ENCODE measurements at places on chromosomes 16 and 17.

DNA sequence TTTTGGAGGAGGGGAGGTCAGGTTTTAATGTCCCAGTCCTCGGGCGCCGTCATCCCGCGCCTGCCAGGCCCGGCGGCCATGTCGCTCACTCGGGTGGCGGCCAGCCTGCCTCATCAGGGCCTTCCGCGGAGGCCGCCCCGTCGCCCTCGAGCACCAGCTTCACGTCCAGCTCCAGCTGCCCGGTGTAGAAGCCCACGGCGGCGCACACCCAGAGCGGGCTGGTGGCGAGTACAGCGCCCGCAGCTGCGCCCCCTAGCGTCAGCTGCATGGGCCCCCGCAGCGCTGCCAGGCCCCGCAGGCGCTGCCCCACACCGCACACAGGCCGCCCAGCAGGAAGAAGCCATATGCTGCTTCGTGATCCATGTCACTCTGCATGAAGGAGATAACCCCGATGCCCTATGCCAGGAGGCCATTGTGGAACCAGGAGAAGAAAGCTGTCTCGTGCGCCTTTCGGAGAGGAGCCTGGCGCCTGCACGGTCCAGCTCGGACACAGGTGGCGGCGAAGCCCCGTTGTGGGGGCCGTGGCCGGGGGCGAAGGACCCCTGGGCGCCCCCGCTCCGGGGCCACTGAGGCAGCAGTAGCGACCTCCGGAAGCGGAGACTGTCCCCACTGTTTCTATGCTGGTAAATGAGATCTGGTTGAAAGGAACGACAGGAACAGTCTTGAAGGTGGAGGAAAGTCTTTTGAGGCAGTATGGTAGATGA lies 9.6 kb downstream of the AP2B1 start:
- no peak for DNase-seq

DNA sequence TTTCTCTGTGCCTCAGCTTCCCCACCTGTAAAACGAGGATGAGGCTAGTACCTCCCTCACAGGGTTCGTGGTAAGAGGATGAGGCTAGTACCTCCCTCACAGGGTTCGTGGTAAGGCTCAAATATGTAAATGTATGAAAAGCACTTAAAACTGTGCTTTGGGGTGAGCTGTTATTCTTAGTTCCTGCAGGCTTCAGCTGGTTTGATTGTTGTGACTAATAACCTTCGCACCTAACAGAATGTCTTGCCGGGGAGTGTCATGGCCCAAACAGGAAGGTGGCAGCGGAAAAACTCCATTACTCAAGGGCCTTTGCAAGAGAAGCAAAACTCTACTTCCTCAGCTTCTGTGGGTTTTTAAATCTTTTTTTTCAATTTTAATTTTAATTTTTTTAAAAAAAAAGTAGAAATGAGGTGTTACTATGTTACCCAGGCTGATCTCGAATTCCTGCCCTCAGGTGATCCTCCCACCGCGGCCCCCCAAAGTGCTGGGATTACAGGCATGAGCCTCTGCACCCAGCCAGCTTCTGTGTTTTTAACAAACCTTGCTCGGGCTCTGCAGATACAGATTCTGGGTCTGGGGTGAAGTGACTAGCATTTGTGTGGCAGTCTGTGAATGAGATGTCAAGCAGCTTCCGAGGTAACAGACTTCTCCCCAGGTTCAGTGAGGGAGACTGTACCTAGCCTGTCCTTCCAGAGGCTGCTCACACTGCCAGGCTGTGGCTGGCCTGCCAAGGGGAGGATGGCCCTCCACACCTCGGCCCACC lies 103.0 kb downstream of the RAB11FIP4 start:
- DNase-seq, result no peak

GRCh38 chr17:1491443-1492248 lies 840 bp downstream of the MYO1C start:
- DNase-seq, result peak; percentile 38

DNA sequence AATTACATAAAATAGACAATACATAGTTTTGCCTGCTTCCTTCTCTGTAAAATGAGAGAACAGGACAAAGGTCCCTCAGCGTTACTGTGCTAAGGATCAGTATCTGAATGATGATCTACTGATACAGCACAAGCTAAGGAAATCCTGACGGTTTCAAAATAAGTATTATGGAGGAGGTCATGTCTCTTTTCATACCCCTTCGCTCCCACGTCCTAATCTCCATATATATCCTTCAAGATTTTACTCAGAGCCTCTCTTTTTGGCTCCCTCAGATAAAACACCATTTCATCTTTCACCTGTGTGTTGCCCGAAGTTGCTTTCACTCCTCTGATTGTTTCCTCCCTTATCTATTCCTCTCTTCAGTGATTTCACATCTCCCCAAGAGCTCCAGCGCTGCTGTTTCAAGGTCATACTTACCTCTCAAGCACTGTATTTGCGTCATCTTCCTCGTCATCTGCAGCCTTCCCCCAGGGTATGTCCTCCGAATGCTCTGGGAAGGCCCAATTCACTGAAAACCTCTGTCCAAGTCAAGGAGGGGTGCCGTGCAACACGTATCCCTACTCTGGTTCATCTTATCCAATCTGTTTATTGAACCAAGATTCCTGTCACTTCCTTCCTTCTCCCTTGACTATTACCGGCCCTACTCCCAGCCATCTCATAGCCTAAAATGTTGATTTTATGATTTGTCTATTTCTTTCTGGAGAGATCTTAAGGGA lies 1.2 kb upstream of the BLTP2 start:
- DNase-seq, result no peak

DNA sequence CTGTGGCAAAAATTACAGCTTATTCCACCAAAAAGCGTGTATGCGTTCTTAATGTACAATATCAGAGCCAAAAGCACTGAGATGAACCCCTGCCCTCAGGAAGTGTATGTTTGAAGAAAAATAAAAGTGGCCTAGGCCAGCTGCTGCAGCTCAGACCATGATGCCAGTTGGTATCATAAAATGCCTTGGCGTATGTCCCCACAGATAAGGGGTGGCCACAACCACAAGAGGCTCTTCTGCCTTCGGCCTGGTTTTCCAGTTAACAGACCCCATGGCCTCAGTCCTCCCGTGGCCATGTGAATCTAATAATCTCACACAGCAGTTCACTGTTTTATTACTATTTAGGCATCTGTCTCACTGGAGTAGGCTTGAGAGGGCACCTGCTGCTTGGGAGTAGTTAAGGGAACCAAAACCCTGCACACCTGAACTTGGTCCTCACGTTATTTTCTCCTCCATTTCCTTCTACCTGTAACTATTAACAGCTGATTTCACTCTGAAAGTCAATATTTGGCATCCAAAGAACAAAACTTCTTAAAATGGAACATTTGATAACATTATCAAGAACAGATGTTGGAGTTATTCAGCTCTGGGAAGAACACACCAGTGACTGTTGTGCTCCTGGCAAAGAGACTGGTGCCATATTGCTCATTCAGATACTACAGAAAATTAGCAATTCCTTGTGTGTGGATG lies 34.8 kb upstream of the ERN1 start:
- DNase-seq, result no peak

GRCh38 chr17:5437721-5438317 lies 1.1 kb downstream of the C1QBP start:
- no peak for DNase-seq

DNA sequence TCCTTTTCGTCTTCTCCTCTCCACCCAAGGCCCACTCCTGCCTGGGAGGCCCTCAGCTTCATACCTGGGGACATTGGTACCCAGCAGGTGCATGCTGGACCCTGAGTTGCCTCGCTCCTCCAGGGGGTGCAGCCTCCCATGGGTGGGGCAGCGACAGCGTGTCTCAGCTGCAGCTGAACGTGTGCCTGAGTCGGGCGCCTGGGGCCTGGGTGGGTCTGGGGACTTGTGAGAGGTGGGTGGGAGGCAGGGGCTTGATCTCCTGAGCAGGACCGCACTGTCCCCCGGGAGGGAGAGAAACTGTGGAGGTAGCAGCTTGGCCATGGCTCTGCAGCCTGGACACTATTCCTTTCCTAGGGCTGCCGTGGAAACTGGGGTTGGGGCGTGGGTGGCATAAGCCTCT lies 24.8 kb upstream of the ENGASE start:
- no peak for DNase-seq

DNA sequence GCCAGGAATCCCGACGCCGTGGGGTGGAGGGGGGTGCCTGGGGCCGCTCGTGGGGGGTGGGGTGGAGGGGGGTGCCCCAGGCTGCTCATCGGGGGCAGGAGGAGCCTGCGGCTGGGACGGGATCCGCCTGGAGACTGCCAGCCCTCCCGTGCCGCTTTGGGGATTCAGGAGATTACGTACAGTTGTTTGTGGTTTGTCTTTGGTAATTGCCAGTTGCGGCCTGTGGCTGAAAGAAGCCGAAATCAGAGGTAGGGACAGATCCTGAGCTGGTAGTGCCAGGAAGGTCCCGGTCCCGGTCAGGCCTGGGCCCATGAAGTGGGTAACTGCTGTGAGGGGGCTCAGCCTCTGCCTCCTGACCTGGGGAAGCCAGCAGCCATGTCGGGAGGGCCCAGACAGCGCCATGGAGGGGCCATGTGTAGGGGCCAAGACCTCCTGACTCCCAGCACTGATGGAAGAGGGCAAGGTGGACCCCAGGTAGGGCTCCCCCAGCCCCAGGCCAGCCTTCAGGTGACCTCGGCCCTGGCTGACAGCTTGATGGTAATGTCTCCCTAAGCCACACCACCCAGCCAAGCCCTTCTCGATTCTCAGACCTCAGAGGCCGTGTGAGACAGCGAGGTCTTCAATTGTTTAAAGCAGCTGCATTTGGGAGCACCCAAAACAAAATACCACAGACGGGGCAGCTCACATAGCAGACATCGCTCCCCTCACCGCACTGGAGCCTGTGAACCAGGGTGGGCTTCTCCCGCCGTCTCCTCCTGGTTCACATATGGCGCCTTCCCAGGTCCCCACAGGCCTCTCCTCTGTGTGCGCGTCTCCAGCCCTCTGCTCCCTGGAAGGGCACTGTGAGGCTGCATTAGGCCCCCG lies 34.9 kb upstream of the SSTR5 start:
- peak; percentile 50 for DNase-seq

DNA sequence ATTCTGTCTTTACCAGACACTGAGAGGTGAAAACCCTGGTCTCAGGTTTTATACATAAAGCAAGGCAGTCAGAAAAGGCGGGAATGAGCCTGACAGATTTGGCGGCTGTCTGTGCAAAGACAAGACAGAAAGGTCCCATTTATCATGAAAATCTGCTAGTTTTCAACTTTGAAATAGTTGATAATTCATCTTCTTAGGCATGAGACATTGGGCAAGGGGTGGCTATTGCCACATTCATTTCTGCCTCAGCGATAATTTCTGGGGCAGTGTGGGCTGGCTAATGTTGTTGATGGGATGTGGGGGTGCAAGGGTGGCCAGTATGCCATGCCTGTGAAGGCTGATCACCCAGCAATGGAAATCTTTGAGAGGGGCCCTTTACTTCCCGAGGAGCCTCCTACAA lies 173.8 kb upstream of the RPH3AL start:
- no peak for DNase-seq

DNA sequence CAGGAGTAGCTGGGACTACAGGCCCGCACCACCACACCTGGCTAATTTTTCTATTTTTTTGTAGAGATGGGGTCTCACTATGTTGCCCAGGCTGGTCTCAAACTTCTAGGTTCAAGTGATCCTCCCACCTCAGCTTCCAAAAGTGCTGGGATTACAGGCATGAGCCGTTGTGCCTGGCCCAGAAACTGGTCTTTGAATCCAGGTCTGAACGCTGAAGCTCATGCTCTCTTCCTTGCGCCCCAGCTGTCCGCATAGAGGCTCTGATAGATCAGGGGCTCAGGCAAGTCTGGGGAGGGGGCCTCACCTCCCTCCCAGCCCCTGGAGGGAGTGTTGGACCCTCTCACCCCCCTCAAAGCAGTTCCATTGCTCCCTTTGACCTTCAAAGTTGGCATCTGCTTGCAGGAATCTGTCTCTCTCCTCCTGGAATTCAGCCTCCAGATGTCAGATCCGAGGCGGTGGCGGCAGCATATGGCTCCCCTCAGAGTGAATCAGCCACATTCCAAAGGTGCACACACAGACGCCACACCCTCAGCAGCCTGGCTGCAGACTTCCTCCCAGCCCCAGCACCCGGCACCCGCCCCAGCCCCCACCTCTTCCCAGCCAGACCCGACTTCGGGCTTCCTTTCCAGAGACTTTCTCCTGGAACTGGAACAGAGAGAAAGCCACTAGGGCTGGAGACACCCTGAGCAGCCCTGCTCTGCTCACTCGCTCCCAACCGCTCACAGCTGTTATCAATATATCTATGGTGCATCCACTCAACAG lies 16.9 kb upstream of the GLIS2 start:
- DNase-seq, result peak; percentile 89

GRCh38 chr16:31385680-31386079 lies 7.5 kb upstream of the ITGAD start:
- DNase-seq, result peak; percentile 74

- DNase-seq, result no peak
Measured at GRCh38 chr16:11726008-11726407, 16.6 kb downstream of the TXNDC11 start.

DNA sequence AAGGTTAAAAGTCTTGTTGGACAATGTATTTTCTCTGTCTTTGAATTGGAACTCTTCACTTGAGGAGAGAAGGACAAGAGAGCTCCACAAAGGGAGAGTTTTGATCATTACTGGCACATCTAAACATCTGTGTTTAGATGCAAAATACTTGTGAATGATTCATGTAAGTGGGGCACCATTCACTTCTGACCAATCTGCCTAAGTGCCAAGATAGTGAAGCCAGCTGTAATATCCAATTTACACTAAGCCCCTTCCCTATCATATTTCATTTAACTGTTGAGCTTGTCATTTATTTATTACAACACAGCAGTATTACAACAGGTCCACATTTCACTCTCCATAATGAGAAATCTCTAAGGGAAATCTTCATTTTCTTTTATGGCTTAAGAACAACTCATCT lies 832.3 kb upstream of the GOT2 start:
- no peak for DNase-seq

GRCh38 chr16:1706386-1707192 lies 594 bp downstream of the MAPK8IP3 start:
- DNase-seq, result peak; percentile 30

- no peak for DNase-seq
Measured at GRCh38 chr17:59378675-59379074, 47.2 kb downstream of the YPEL2 start.

DNA sequence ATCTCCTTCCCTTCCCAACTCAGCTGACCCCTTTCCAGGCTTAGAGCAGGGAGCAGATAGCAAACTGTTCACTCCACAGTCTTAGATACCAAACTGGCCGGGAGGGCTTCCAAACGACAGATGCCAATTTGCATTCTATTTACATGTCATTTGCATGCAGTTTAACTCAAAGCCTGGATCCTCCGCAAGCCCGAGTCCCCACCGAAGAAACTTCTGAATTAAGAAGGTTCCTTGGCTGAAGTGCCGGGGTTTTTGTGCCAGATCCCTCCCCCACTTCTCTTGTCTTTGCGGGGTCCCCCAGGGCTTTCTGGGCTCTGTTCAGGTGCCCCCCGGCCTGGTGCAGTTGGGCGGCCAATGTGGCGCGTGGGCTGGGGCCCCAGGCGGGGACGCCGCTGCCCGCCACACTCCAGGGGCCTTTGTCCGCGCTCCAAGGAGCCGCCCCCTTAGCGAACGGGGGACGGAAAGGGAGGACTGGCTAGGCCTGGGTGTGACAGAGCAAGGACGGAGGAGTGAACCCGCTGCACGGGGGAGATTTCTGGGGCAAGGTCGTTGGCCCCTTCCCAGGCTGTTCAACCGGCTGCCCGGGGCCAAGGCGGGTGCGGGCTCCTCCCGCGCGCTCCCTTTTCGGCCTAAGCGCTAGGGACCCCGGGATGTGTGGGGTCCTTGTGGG lies 1.2 kb downstream of the GPRC5B start:
- DNase-seq, result no peak

- DNase-seq, result no peak
Measured at GRCh38 chr16:58109330-58109729, 19.9 kb downstream of the CFAP20 start.
